ENCODE measurements at places on chromosomes 3 and 15.

DNA sequence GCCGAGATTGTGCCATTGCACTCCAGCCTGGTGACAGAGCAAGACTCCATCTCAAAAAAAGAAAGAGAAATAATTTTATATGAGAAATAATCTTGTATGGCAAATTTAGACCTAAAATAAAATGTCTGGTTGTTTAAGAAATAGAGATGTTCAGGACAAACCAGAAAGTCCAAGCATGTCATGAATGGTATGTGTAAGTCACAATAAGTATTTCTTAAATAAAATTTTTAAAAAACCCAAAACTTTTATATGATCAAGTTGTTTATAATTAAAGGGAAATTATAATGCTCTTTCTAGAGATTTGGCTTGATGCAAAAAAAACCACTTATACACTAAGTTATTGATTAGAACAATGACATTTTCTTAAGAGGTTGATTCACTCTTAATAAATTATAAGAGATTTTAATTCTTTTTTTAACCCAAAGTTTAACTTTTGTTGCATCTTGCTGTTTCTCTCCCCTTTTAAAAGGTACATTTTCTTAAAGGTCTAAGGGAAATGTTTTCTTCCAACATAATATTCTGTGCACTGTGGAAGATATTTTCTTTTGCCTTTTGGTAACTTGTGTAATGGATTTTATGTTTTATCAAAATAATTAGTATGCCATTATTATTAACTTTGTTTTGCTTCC is 105.7 kb downstream of the RTP4 start:
- DNase-seq, result no peak

GRCh38 chr15:73273181-73274002 is 95.4 kb downstream of the HCN4 start:
- DNase-seq, result peak; percentile 8

GRCh38 chr3:48472923-48473616 is 26.5 kb downstream of the ATRIP start:
- peak; percentile 77 for DNase-seq

DNA sequence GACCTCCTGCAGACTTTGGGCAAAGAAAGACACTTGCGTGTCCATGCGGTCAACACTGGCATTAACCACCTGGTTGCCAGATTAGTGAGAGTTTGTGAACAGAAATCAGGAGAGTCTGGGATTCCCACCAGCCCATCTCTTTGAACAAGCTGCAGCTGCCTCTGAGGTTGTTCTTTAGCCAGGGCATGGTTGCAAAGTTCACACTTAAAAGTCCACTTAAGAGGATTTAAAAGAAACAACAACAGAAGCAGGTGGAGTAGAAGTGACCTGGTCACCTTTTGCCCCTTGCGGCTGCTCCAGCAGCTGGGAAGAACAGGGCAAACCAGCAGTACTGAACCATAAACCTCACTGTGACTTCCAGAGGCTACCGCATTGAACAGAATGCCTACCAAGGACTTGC is 97.3 kb downstream of the FOXB1 start:
- no peak for DNase-seq

- no peak for DNase-seq
These were observed 62.3 kb upstream of the ARHGEF3 start for GRCh38 chr3:56864090-56864489.

DNA sequence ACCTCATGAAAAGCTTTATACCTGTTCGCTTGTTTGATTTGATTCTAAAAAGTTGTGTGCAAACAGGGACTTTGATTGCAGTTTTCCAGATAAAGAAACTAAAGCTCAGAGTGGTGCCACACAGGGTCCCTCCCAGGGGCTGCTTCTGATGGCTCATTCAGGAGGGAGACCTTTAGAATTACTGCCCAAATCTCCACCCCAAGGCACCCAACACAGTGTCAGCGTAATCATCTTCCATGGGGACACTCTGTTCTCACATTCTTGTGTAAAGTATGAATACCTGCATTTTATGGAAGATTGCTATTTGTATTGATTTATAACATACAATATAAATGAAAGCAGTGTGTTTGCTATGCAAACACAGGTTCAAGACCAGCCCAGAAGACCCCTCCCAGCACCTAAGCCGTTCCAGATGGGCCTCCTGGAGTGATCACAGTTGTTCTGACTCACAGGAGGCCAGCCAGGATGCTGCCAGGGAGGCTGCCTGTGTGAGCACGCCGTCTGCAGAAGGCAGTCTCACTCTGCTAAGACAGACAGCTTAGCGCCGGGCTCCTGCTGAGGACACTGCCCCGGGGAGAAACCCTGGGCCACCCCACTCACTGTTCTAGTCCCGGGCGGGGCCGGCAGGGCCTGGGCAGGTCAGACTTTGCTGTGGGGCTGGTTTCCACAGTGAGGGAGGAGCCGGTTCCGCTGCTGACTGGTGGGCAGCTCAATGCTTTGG is 185.6 kb downstream of the FAM43A start:
- DNase-seq, result no peak

DNA sequence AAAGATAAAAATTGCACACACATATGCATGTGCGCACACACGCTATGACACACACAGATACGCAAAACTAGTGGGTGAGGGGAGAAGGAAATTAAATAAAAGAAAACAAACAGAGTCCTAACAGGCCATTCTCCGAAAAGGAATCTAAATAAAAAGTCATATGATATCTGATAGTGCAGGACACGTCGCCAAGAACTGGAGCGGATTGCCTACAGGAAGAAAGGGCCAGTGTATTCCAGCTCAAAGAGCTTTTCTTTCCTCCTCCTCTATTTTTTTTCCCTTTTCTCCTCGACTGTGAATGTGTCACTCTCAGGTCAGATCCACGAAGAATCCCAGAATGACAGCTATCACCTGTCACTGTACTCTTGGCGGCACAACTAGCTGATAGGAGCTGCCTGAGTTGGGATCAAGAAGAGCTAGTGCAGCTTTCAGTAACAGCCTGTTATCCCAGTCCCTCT is 157.8 kb downstream of the TIGIT start:
- DNase-seq, result peak; percentile 83

DNA sequence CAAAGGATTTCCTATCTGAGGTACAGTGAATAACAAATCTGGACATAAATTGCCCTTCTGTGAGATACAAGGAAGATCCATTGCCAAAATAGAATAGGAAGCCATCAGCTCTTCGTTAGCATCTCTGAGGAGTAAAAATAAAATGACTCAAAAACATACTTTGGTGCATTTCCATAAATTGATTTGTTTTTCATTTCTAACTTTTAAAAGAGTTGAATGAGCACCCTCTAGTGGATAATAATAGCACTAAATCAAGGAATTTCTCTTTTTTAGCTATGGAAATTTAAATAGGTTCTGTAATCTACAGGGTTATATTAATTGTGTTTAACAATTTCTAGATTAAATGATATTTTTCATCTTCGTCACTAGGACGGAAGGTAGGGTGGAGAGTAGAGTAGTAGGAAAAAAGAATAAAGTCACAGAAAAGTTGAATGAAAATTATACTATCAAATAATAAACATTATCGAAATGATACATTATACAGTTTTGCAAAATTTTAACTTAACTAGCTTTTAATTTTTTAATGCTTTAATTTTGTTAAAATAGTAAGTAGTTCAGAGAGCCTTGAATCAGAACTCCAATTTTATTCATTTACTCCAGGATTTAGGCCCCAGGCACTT is 6.4 kb downstream of the NSUN3 start:
- peak; percentile 5 for DNase-seq

DNA sequence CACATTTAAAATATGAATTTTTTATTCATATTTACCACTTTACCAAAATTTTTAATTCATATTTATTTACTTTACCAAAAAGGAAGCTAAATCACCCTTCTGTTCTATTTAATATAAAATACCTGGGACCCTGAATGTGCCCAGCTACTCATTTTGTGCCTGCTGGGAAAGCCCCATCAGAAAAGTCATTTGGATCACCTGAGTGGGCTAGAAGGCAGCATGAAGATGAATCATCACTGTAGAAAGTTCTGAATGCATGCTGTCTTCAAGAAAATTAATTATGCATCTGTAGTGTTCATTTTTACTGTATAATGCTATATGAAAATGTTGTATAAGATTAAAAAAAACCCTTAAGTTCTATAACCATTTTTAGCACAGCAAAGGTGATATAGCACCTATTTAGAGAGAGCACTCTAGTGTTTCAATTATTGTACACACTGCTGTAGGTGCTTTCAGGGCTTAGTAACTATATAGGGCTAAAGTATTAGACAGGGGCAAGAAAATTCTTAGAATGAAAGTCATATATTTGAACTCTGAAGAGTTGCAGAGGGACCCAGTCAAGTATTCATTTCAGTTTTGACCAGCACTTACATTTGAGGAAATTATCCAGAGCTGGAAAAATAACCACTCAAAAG is 175.1 kb downstream of the NFKBIZ start:
- DNase-seq, result no peak

DNA sequence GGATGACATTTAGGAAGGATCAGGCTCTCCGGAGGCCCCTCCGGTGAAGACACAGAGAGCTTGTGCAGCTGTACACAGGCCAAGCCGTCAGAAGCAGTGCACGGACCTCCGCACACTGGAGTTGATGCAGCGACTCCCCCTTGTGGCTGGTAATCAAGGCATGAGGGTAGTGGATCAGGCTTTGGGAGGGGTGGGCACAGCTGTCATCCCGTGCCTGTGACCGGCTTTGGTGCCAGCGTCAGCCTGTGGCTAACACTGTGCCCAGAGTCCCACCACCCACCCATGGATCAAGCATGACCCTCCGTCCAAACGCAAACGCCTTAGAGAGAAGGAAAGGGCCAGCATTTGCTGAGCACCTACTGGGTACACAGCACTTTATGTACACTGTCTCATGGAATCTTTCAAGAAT is 8.2 kb upstream of the GRIP2 start:
- peak; percentile 4 for DNase-seq

DNA sequence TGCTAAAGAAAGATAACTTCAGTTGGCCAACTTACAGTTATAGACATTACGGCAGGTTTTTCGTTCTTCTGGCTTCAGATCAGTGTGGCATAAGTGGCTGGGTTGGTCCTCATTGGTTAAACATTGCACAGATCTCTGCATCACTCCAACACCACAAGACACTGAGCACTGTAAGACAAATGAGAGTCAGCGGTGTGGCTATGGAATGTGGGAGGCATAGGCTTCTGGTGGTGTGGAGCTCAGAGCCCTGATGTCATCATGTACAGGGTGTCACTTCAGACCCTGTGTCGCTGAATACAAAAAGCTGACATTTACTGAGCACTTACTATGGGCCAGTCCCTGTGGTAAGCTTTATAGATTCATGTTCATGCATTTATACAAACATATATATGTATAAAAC is 146.0 kb downstream of the ADAMTS9 start:
- no peak for DNase-seq

DNA sequence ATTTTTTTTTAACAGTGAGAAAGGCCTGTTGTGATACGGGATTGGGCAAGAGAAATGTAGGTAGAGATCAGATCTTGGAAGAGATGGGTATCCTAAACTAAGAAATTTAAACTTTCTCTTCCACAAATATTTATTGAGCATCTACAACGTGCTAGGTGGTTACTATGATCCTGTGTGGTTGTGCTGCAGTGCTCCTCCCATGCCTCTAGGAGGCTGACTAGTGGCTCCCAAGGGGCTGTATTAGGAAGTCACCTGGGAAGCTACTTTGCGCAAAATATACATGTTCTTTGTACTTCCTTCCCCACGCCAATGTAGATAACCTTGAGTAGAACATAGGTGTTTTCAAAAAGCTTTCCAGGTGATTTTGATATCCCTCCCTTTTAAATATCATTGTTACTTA is 27.2 kb downstream of the USP3 start:
- no peak for DNase-seq

- no peak for DNase-seq
These were observed 500.4 kb downstream of the ZBBX start for GRCh38 chr3:166879661-166880060.

DNA sequence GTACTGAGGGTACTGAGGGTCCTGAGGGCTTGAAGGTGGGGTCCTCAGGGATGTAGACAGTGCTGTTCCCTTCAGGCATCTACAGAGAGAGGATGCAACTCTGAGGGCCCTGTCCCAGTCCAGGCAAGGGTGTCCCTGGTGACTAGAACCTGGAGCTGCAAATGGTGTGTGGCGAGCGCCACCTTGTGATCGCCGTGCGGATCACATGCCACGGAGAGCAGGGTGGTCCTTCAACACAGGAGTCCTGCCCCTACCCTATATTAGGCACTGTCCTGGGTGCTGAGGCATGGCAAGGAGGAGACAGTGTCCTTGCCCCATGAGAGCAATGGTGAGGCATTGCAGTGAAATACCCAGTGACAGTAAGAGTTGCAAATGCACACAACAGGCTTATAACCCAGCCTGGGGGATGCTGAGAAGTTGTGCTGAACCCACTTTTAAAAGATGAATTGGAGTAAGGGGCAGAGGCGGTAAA is 23.6 kb downstream of the RHCG start:
- no peak for DNase-seq

- no peak for DNase-seq
These were observed 23.8 kb downstream of the MEIS2 start for GRCh38 chr15:37076543-37076942.

DNA sequence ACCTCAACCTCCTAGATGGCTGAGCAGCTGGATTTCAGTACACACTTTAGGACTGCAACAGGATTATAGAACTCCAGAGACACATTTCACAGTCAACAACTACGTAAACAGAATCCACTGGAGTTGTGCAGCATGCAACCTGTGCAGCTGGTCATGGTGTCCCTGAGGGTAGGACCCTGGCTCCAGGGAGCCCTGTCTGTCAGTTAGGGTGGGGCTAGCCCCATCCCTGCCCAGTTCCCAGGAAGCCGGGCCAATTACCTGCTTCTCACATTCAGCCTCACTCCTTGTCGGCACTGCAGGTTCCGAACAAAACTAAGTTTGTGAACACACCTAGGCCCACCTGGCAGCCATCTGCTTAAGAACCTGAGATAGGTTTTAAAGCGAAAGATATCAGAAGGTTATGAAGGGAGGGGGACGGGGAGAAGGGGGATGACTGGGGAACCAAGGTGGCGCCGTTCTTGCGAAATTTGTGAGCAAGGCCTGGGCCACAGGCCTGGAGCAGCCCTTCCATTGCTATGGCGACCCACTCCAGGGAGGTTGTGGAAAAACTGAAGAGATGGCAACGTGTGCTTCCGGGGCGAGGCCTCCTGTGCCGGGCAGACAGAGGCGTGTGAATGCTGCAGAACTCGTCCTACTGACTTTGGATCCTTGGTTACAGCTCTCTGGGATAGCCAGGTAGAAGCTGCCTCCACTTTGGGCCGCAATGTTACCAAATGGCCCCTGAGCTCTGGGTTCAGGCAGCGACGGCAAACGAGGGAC is 25.3 kb downstream of the ACSBG1 start:
- DNase-seq, result no peak

GRCh38 chr15:53910852-53911251 is 67.4 kb upstream of the UNC13C start:
- no peak for DNase-seq

GRCh38 chr3:105397974-105398373 is 31.3 kb downstream of the ALCAM start:
- DNase-seq, result no peak

GRCh38 chr3:109339197-109339596 is 1.9 kb upstream of the DPPA4 start:
- DNase-seq, result no peak
